NCI-H1694 (cell line): ENCODE measurements at places on chromosomes 16 and 17.

- DNase-seq = peak; percentile 25
These were observed 37.9 kb upstream of the SMIM36 start for GRCh38 chr17:55549140-55549539.

DNA sequence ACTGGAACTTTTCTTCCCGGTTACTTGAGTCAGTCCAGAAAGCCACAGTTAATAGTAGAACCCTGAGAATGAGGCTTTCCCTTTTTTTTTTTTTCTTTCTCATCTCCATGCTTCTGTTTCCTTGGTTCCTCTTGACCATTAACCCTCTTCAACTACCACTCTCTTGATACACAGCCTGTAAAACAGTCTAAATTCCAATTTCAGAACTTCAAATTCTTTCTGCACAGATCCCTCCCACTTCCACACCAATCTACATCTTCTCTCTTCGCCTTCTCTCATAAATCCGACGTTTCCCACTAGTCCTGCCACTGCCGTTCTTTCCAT, 588 bp downstream of the METTL16 start:
- no peak for DNase-seq

DNA sequence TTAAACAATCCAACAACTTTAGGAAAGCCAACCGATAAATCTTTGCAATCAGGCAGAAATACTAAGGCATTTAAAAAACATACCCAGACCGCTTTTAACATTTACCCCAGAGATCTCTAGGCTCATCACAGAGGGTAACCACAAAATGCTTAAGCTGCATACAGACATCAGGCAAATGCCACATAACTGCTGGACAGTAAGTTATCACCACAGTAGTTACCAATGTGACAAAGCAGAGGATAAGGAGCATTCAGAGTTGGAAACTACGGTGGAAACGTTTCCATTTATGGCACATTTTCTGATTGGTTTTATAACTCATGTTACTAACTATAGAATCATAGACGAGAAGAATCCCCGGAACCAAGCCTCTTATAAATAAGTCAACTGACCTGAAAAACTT, 77.5 kb downstream of the KANSL1 start:
- no peak for DNase-seq

DNA sequence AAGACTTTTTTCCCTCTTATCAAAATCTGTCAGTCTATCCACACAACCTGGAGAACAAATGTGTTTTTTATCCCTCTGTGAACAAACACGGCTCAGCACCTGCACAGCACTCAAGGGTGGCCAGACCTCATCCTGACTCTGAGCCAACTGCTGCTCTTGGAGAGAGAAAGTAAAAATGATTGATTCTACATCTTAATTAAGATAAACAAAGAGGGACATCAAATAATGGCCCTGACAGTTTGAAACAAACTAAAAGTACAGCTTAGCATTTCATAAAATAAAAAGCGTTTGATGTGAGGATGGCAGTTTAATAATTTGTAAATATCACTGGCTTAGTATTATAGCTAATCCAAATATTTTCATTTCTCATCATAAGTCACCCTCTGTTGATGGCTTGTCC, 106.2 kb downstream of the SNX11 start:
- no peak for DNase-seq

DNA sequence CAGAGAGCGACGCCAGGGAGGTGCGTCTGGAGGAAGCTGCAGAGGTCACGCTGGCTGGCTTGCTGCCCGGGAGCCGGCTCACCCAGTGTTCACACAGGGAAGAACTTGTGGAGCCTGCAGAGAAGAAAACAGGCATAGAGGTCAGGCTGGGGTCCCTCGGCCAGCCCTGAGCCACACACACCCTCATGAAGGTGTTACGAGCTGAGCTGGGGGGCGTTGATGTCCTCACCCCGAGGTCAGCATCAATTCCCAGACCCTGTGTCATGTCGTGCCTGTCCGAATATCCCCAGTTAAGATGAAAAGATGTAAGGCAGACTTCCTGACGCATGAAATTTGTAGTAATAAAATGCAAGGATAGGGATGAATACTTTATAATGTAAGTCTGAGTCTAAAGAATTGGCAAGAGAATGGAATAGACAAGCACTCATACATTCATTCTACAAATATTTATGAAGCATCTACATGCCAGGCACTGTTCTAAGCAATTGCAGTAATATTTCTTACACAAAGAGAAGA, 77.1 kb downstream of the USP31 start:
- DNase-seq = no peak

- no peak for DNase-seq
These were observed 10.6 kb downstream of the POLR3E start for GRCh38 chr16:22307838-22308237.

- DNase-seq = no peak
These were observed 230.6 kb downstream of the C16orf95 start for GRCh38 chr16:87086575-87086974.

DNA sequence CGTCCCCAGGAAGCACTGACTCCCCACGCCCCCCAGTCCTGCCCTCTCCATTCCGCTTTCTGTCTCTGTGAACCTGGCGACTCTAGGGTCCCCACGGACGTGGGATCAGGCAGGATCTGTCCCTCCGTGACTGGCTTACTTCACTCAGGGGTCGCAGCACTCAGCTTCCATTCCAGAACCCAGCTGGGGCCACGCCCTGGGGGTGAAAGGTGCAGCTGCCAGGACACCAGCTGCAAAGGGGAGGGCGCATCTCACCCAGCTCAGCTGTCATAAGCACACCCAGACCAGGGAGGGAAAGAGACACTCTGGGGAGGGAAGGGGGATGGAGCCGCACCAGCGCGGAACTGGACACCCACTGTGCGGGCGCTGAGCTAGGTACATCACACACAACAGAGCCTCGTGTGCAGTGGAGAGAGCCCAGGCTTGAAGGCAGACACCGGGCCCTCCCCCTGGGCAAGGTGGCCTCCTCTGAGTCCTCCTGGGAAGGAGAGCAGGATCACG, 18.5 kb upstream of the HEXD start:
- DNase-seq = peak; percentile 43

GRCh38 chr17:2683912-2684311, 27.7 kb downstream of the CLUH start:
- DNase-seq = no peak

DNA sequence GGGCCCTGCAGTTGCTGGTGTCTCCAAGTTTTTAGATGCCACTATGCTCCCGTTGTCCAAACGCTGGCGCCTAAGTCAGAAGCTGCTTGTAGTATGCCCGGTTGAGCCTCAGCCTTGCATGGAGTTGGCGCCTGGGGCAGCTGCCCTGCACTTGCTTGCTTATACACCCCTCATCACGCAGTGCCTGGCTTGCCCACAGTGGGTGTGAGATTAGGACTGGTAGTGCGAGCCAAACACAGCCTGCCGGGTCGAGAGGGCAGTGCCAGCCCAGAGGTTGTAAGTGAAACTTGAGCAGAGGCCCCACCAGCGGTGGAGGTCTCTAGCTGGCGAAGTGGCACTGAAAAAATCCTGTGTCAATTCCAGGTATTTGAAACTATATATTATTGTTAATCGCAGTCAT, 90.3 kb downstream of the ITFG1 start:
- DNase-seq = no peak

GRCh38 chr16:27847030-27847550, 216.4 kb downstream of the GSG1L start:
- no peak for DNase-seq

DNA sequence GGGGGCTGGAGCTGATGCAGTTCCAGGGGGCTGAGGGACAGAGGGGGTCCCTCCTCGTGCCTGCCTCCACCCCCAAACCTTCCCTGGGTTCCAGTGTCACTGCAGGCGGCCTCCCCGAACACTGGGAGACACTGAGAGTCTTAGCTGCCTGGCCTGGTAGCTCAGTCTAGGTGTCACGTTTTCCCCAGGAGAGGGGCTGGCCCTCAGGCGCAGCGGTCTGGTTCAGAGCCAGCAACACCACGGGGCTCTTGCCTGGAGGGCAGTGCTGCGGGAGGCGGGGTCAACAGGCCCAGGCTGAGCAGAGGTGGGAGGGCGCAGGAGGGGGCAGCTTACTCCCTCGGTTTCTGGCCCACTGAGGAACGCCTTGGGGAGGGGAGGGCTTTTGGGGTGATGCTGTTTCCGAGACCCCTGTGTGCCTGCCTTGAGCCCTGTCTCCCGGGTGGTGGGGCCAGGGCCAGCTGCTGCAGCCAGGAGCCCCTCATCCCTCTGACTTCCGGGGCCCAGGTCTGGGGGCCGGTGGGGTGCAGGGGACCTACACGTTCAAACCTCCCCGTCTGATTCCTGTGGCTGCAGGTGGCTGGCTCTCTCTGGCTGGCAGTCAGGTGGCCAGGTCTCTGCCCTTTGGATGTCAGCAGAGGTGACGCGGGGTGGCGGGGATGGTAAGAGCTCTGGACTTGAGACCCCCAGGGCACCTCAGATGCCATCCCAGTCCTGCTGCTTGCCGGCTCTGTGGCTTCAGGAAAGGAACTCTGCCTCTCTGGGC, 89.3 kb upstream of the GSE1 start:
- DNase-seq = no peak

- DNase-seq = no peak
These were observed 26.6 kb upstream of the GINS3 start for GRCh38 chr16:58365623-58366022.

DNA sequence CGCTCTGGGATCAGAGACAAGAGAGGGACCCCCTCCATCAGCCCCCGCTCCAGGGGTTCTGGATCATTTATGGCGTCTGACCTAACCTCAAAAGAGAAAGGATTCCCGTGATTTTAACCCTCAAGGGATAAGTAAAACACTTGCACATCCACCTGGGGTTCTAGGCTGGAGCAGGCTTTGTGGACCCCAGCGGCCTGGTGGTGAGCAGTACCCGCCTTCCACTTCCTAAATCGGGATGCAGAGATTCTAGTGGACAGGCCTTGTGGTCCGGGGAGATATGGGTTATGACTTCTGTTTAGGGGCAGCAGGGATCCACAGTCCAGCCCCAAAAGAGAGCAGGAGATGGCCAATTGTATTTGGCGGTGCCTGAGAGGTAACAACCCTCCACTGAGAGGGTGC, 684 bp upstream of the PITPNM3 start:
- no peak for DNase-seq

- DNase-seq = no peak
These were observed 173.9 kb downstream of the SALL1 start for GRCh38 chr16:50977138-50977537.

GRCh38 chr17:40350689-40351358, 13.7 kb downstream of the GJD3 start:
- peak; percentile 31 for DNase-seq

GRCh38 chr16:60811051-60811608, 1225.1 kb downstream of the CDH8 start:
- no peak for DNase-seq

GRCh38 chr16:73365016-73365551, 317.2 kb upstream of the ZFHX3 start:
- DNase-seq = peak; percentile 82

DNA sequence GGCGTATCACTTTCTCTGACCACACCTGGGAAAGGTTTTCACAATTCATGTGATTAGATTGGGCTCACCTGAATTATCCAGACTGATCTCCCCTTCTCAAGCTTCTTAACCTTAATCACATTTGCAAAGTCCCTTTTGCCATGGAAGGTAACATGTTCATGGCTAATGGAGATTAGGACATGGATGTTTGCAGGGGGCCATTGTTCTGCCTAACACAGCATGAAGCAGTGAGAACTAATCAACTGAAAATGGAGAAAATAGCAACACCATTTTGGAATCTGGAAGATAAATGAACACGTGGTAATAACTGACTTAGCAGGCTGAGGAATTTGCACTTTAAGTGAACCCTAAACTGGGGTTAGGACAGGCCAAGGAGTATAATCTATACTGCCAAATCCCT, 25.0 kb upstream of the SBK1 start:
- no peak for DNase-seq

GRCh38 chr17:41835800-41836549, at the start of gene NT5C3B:
Gene NT5C3B (minus strand): TSS chr17:41836232. CDS start chr17:41836193, 39 bp downstream.
- DNase-seq = peak; percentile 20

- DNase-seq = no peak
These were observed 177.7 kb downstream of the MYO1D start for GRCh38 chr17:32699247-32699646.

GRCh38 chr16:79845033-79845733, 244.6 kb upstream of the MAF start:
- no peak for DNase-seq

DNA sequence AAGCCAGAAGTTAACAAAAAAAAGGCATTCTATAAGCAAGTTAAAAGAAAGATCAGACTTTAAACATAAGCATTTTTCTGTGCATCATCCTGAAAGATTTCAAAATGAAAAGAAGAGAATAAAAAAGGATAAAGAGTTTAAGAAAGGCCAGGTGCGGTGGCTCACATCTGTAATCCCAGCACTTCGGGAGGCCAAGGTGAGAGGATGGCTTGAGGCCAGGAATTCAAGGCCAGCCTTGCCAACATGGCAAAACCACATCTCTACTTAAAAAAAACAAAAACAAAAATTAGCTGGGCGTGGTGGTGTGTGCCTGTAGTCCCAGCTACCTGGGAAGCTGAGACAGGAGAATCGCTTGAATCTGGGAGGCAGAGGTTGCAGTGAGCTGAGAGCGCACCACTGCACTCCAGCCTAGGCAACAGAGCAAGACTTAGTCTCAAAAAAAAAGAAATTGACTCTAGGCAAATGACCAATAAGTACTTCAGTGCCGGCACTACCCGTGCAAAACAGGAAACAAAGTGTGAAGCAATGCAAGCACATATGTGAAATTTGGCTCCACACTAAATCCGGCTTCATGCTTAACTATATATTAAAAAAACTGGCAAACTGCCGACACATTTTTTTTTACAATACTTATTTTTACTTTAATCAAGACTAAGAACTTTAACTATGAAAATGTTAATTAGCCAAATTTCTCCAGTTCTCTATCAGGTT, 83.2 kb upstream of the C17orf78 start:
- DNase-seq = no peak

DNA sequence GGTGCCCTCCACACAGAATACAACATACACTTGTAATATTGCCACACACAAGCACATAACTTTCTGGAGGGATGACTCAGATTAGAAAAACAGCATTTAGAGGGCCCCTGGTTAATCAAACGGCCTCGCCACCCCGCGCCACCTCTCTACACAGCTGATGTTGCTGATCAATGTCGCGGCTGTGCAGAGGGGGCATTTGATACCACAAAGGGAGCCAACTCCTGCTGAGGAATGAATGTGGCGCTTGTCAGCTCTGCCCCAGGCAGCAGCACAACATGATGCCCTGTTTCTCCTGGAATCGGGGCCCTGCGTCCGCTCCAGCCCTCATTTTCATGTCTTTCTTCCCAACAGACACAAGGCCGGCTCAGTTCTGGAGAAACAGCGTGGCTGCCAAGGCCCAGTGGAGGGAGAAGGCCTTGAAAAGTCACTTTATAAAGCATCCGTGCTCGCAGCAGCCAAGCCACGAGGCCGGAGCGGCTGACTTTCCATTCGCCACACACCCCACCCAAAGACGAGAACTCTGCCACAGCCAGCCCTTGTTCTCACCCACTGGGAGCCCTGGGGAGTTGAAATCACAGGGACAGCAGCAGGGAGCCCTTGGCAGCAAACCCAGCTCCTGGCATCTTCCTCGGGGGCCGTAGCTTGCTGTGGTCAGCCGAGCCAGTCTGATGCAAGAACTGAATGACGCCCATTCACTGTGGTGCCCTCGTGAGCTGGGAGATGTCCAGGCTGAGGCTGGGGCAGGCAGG, 65.6 kb downstream of the XYLT1 start:
- DNase-seq = no peak
